ENCODE measurements at places on chromosomes 2 and 18.

- DNase-seq: no peak
These were observed 82.1 kb downstream of the CDK15 start for GRCh38 chr2:201888426-201888800.

DNA sequence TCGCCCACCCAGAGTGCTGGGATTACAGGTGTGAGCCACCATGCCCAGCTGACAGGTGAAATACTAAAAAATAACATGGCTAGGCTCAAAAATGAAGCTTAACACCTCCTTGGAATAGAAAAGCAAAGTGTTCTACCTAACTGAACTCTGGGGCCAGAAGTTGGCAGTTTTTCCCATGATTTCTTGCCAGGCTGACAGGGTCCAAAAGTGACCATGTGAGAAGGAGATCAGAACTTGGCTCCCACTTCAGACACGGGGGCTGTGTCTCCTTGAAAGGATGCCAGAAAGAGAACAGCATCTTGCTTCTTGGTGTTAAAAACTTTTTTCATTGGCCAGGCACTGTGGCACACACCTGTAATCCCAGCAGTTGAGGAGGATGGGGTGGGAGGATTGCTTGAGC lies 47.0 kb downstream of the BMPR2 start:
- no peak for DNase-seq

DNA sequence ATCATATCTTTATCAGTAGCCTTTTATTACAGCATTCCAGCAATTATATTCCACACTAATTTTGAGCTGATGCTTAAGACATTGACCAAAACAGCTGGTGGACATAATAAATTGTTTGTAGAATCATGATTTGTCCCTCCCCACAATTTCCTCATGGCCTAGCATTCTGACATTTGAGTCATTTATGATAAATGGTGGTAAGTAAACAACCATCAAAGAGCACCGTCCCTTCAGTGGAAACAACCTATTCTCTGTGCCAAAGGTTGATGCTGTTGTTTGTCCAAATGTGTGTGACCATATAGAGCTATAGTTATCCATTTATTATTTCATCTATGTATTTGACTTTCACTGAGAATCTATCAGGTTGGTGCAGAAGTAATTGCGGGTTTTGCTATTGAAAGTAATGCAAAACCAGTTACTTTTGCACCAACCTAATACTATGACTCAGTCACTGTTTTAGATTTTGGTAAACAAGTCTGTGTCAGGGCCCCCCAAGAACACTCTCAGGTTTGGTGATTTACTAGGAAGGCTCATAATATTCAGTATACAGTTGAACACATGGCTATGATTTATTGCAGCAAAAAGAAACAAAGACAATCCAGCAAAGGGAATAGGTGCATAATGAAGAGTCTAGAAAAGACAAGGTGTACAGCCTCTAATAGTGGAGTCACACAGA lies 608.7 kb upstream of the REG3G start:
- no peak for DNase-seq

DNA sequence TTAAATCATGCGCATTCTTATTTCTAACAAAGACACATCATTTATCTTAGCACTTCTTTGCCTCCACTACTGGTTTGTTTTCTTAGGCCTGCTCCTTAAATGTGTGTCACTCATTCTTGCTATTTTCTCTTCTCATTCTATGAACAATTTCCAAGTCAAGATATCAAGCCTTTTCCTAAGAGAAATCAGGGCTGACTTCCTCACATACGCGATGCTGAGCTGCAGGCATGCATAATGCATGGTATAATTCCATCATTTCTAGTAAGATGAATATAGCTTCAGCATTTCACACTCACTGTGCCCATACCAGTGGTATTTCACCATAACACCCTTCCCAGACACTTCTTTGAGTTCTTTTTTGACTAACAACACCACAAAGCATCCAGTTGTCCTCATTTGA lies 838.9 kb upstream of the DDX18 start:
- no peak for DNase-seq

GRCh38 chr2:128271597-128271910 lies 47.1 kb downstream of the HS6ST1 start:
- DNase-seq: no peak

GRCh38 chr2:3650140-3650920 lies 7.7 kb upstream of the ALLC start:
- no peak for DNase-seq

GRCh38 chr2:175030380-175031271 lies 25.4 kb upstream of the CHN1 start:
- DNase-seq: no peak

DNA sequence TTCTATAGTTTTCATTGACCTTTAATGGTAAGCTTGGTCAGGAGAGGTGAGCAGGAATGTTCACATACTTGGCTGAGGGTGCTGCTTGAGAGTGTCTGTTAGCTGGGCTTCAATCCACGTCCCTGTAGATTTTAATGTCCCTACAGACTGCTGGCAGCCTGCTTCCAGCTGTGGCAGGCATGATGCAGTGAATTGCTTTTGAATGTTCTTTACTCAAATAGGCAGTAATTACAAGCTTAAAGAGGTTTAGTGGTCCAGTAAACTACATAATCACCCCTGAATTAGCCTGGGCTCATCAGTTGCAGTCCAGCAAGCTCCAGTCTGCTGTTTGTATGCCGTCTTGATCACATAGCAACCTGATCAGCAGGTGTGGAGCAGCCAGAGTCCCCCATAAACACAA lies 102.1 kb downstream of the MEIS1 start:
- peak; percentile 95 for DNase-seq

DNA sequence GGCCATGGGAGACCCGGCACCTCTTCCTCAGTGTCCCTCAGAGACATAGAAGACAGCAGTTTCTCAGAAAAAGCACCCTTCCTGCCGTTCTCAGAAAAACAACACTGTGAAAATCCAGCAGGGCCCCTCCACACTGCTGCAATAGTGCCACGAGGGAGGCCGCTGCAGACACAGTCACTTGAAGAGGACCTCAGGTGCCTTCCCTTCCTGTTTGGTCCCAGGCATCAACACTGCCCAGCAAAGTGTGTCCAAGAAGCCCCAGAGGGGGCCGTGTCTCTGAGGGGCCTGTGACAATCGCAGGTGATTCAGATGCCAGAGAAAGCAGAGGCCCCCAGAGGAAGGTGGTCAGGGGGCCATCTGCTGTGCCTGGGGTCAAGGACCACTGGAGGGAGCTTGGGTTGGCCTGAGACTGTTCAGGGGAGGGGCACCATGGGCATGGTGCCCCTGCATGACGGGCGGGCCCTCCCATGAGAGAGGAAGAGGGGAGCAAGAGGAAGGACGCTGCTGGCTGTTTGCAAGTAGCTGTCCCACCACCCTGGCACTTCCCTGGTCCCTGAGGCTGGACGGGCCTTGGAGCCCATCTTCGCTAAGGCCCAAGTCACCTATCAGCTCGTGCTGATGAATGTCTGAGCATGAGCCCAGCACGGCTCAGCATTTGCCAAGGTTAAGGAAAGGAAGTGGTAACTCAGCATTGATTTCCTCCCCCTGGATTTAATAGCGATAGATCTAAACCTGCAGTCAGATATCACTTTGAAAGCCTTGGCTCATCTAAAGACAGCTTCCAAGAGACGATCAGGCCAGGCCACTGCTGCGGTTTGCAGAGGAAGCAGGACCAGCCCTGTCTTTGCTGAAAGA lies 9.1 kb downstream of the TWIST2 start:
- DNase-seq: no peak

DNA sequence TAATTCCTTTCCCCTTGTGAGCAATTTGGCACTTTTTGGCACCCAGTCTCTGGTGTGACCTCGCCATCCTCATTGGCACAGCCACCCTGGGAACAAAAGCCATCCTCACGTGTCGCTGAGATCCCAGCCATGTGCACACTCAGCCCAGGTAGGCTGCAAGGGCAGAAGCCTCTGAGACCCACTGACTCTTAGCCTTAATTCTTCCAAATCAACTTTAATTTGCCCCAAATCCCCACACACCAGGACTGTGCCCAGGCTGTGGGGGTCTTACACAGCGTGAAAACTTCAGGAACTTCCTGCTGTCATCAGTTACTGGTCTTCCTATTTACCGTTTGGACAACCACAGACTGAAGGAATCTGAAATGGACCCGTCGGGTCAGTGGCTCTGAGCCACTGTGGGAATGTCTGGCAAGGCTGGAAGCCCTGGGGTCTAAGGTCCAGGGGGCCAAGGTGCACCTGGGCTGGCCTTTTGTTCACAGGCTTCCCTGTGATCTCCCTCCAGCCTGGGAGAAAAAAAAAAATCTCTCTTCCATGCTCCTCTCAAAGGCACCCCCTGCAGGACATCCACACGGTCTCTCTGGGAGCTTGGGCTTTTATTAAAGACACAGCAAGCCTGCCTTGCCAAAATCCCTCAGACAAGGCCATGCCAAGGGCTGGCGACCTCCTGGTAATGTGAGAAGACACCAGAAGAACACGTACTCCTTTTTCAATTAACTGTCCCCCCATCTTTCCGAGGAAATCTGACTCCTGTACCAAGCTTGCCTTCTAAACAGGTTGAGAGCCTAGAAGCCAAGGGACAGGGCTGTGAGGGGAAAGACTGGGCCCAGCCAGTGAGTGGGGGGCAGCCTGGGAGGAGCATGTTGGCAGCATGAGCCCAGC lies 42.1 kb upstream of the LAPTM4A start:
- DNase-seq: no peak

GRCh38 chr18:6682437-6683111 lies 46.9 kb upstream of the ARHGAP28 start:
- DNase-seq: no peak

DNA sequence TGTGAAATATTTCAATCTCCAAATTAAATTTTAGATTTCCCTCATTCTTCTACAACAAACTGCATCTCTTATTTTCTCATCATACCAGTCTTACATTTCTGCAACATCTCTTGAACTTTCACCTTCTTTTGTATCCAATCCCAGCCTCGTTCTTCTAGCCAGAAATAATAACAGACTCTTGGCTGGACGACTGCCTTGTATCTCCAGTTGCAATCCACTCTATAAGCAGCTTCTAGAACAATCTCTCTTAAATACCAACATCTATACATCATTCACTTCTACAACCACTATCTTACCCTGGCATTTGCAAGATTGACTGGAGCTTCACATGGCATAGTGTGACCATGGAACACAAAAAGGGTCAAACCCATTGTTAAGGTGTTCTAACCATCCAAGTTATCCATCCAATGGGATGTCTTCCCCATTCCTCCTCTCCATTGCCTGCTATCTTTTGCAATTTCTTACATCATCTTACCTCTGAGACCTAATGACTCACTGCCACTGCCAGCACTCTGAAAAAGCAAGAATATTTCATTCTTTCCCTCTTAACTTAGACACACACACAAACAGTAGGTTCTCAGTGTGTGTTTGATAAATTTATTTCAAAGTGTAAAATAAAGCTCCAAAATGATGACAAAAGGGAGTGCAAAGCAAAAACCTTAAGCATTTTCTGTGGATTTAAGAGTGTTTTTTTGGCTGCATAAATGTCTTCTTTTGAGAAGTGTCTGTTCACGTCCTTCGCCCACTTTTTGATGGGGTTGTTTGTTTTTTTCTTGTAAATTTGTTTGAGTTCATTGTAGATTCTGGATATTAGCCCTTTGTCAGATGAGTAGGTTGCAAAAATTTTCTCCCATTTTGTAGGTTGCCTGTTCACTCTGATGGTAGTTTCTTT lies 145.6 kb downstream of the METTL4 start:
- no peak for DNase-seq

GRCh38 chr2:144548088-144548487 lies 28.2 kb upstream of the ZEB2 start:
- no peak for DNase-seq

GRCh38 chr2:202152104-202152715 lies 79.2 kb downstream of the KIAA2012 start:
- no peak for DNase-seq

- no peak for DNase-seq
These were observed 39.9 kb downstream of the ADD2 start for GRCh38 chr2:70728128-70728527.

- no peak for DNase-seq
These were observed 255.8 kb downstream of the GLI2 start for GRCh38 chr2:120991441-120991840.

GRCh38 chr2:187988348-187988747 lies 303.3 kb upstream of the GULP1 start:
- DNase-seq: no peak

GRCh38 chr18:3453540-3454364 lies 3.8 kb downstream of the TGIF1 start:
- no peak for DNase-seq

DNA sequence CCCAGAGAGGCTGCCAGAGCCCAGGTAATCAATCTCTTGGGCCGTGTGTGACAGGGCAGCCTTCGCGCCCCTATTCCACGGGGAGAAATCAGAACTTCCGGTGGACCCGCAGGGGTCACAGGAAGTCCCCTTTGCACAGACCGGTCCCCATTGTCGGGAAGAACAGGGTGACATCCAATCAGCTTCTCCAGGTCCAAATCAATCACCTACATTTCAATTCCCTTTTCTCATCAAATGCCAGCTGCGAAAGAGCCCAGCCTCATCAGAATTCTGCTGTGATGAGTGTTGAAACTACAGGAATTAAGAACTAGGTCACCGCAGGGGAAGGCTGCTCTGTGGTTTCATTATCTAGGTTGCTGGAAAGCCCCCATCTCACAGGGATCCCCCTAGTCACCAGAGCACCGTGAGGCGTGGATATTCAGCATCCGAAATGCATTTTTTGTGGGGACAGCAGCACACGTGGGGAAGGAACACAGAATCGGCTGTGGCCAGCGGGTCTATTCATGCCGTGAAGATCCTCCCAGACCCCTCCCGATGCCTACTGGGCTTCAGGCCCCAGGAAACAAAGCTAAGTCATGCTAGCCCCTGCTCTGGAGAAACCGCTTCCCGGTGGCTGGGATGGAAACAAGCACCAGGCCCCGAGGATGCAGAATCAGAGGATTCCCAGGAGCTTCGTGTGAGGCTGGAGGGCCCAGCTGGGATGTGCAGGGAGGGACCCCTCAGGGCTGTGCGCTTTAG lies 193.7 kb upstream of the ID2 start:
- no peak for DNase-seq

DNA sequence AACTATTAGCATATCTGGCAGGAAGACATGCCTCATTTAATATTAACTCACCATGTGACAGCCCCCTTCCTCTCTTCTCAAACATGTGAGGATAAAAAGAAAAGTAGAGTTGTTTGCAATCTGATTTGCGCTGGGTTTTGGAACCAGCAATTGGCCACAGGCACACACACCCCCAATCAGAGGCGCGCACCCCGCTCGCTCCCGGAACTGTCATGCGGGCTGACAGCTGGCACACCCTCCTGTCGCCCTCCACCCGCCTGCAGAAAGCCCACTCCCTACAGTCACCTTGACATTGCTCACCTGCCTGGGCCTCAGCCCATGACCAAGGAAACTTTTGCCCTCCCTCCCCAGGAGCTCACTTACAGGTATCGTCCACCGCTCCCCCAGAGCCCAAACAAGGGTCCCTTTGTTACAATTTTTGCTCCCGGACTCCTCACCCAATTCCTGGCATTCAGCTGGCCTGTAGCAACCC lies 1.1 kb downstream of the COBLL1 start:
- peak; percentile 94 for DNase-seq

DNA sequence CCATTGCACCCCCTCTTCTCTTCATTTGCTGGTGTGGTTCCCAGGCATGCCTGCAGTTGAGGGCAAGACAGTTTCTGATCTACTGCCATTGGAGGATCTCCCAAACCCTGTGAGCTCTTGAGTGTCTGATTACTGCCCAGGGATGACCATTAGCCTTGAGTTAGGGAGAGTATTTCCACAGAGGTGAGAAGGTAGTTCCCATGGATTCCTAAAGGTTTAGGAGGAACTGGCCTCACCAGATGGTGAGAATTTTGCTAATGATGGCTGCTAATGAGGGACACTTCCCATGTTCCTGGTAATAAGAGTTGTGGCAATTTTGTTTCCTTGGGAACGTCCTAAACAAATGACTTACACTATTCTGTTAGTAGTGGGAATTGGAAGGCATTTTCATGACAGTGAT lies 42.5 kb downstream of the PTPRM start:
- no peak for DNase-seq

Measured in NCI-H774 (cell line).